ENCODE measurements at places on chromosomes 5 and 9. TPM values are rescaled to one million over a fixed set of nuclear protein-coding genes. Genes with fewer than 3 reads are reported as not detected.
A peak's percentile ranks its signal among the peaks of the same experiment; 100 is the strongest.

GRCh38 chr9:133994353-133995011 is 2.4 kb upstream of the VAV2 start:
- no peaks in the 10 kb centered on the region for H3K36me3 ChIP-seq
- H3K27ac ChIP-seq: no peak overlapping the region
- peak; percentile 91 for DNase-seq
- H3K4me3 ChIP-seq: no peak overlapping the region
- no peaks in the 10 kb centered on the region for H3K27me3 ChIP-seq
- H3K4me1 ChIP-seq: peaks cover 26% of the 10 kb centered on the region

- H3K36me3 ChIP-seq: no peaks in the 10 kb centered on the region
- DNase-seq: no peak
- H3K4me3 ChIP-seq: no peak overlapping the region
- no peaks in the 10 kb centered on the region for H3K27me3 ChIP-seq
- H3K4me1 ChIP-seq: no peaks in the 10 kb centered on the region
Measured at GRCh38 chr9:87062746-87063145, 115.4 kb upstream of the GAS1 start.

CDH18 gene
- total RNA-seq: not detected

- no peaks in the 10 kb centered on the region for H3K36me3 ChIP-seq
- no peak overlapping the region for H3K4me3 ChIP-seq
- no peaks in the 10 kb centered on the region for H3K4me1 ChIP-seq
- no peak for DNase-seq
Measured at GRCh38 chr5:102583276-102584124, 84.7 kb upstream of the SLCO6A1 start.

- H3K27ac ChIP-seq: no peak overlapping the region
- H3K4me1 ChIP-seq: no peaks in the 10 kb centered on the region
- DNase-seq: no peak
- no peak overlapping the region for H3K4me3 ChIP-seq
Measured at GRCh38 chr9:98610711-98611110, 98.0 kb downstream of the GABBR2 start.

MEIKIN gene
- not detected for total RNA-seq

DNA sequence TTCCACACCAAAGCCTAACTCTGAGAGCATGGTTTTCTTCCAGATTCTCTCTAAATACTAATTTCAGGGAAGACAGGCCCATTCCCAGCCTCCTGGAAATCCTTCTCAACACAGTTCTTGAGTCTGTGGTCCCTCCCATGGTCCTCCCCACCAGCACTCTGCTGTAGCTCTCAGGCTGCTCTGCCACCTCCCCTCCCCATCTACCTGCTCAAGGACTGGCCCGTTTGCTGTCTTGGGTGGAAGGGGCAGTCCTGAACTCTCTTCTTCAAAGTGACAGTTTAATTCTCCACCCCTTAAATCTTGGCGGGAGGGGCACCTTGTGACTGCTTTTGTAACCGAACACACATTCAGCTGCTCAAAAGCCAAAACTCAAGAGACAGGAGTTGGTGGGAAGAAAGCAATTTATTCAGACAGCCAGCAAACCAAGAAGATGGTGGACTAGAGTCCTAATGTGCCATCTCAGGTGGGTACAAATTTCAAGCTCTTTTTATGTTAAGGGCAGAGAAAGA is 7.6 kb upstream of the LCN15 start:
- H3K27ac ChIP-seq: no peak overlapping the region
- no peaks in the 10 kb centered on the region for H3K36me3 ChIP-seq
- H3K4me3 ChIP-seq: no peak overlapping the region
- no peaks in the 10 kb centered on the region for H3K4me1 ChIP-seq
- H3K27me3 ChIP-seq: no peaks in the 10 kb centered on the region

DNA sequence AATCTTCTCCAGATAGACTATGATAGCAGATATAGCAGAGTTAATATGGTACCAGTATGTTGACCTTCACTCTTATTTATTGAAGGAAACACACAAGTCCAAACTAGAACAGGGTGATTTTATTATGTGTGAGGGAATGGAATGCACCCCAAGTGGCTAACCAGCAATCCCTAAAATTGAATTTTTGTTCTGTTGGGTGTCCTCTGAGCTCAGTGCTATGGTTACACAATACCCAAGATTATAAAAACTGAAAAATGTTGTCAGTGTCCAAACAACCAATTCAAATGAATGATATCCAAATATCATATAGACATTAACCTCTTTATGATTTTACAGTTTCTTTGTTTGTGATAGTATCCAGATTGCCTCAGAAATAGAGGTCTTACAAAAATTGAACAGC is 60.9 kb downstream of the NNT start:
- no peak overlapping the region for H3K4me3 ChIP-seq
- H3K36me3 ChIP-seq: peaks cover 35% of the 10 kb centered on the region
- H3K27ac ChIP-seq: no peak overlapping the region
- no peaks in the 10 kb centered on the region for H3K4me1 ChIP-seq

DNA sequence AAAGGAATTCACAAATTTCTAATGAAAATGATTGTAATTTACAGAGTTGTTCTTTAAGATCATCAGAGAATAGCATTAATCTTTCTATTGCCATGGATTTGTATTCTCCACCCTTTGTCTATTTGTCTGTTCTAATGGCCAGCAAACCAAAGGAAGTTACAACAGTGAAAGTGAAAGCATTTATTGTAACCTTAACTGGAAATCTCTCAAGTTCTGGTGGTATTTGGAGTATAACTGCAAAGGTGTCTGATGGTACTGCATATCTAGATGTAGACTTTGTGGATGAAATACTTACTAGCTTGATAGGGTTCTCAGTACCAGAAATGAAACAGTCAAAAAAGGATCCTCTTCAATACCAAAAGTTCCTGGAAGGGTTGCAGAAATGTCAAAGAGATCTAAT is 21.7 kb downstream of the RMI1 start:
- H3K4me1 ChIP-seq: no peaks in the 10 kb centered on the region
- no peaks in the 10 kb centered on the region for H3K27me3 ChIP-seq
- peak overlapping the region; percentile 34 for H3K27ac ChIP-seq
- no peak for DNase-seq
- H3K36me3 ChIP-seq: no peaks in the 10 kb centered on the region
- no peak overlapping the region for H3K4me3 ChIP-seq

PROB1 gene
- 1.9 TPM for total RNA-seq

Data from upper lobe of right lung (tissue), 1 donor.